ENCODE measurements at places on chromosomes 5 and 9. TPM values are rescaled to one million over a fixed set of nuclear protein-coding genes. Genes with fewer than 3 reads are reported as not detected.

Gene TESK1
- 37.7 TPM for total RNA-seq

Gene PLAC8L1
- not detected for total RNA-seq

Gene IL17B
- 1.1 TPM for total RNA-seq

Gene DNLZ
- 10.6 TPM for total RNA-seq

Gene FOXD4L6
- not detected for total RNA-seq

Gene KCNV2
- total RNA-seq: not detected

Gene RBM18
- total RNA-seq: 15.7 TPM

Gene ANKRD18B
- total RNA-seq: 0.64 TPM

Gene YTHDC2
- 22.3 TPM for total RNA-seq

DNA sequence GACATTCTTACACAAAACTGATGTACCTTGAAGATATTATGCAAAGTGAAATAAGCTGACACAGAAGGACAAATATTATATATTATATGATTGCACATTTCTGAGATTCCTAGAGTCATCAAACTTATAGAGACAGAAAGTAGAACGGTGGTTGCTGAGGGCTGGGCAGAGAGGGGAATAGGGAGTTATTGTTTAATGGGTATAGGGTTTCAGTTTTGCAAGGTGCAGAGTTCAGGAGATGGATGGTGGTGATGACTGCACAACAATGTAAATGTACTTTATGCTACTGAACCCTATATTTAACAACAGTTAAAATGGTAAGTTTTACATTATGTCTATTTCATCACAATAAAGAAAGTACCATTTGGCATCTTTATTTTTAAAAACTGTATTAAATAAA lies 315.8 kb upstream of the POU5F2 start:
- no peak for DNase-seq

- no peak for DNase-seq
These were observed 242.8 kb upstream of the ANKRD55 start for GRCh38 chr5:56475689-56476486.

DNA sequence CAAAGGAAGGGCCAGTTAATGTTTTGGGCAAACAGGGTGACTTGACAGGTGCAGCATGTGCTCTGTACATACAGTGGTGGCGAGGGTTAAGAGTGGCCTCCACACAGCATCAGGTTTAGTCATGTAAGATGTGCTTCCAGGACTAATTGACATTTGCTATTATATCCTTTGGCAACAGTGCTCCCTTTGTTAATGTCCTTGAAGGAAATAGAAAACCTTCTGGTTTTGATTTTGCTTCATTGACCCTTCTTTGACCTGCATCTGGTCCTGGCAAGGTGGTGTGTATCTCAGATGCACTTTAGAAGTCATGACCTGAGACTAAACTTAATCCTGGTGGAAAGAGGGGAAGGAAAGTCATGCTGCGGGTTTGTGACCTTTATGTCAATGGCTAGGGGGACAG lies 440.0 kb downstream of the ENC1 start:
- DNase-seq: no peak

DNA sequence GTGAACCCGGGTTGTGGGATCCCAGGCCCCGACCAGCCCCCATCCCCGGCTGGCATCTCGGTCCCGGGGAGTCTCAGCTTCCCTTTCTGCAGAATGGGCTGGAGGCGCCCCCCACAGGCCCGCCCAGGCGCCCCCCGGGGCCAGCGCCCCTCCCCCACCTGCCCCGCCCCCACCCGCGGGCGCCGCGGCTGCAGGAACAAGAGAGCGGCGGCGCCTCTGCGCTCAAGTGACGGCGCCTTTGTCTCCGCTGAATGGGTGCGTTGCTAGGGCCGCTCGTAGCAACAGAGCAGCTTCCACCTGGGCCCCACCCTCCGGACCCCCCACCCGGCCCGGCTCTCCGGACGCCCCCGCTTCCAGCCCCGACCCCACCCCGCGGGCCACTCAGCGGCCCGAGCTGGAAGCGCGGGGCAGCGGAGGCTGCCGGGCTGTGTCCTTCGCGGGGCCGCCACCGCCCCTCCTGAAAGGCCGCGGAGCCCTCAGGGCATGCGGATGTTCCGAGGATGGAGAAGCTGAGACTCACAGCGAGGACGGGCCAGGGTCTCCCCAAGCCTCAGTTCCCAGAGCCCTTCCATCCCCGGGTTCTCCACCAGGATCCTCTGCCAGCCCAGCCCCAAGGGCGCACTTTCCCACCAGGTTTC lies 27.5 kb downstream of the ADGRD2 start:
- DNase-seq: no peak

DNA sequence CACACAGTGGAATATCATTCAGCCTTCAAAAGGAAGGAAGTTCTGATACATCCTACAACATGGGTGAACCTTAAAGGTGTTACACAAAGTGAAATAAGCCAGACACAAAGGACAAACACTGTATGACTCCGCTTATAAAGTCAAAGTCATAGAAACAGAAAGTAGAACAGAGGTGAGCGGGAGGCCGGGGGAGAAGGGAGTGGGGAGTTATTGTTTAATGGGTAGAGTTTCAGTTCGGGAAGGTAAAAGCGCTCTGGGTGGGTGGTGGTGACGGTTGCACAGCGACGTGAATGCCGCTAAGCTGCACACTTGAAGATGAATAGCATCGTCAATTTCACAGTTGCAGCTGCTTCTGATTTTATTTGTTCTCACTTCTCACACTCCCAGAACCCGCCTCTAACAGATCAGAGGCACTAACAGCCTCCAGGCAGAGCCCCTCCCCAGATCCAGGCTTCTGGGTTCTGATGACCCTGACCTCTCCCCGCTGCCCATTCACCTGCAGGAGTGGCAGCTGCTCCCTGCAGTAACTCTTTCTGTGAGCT lies 34.1 kb downstream of the BNIP1 start:
- no peak for DNase-seq

DNA sequence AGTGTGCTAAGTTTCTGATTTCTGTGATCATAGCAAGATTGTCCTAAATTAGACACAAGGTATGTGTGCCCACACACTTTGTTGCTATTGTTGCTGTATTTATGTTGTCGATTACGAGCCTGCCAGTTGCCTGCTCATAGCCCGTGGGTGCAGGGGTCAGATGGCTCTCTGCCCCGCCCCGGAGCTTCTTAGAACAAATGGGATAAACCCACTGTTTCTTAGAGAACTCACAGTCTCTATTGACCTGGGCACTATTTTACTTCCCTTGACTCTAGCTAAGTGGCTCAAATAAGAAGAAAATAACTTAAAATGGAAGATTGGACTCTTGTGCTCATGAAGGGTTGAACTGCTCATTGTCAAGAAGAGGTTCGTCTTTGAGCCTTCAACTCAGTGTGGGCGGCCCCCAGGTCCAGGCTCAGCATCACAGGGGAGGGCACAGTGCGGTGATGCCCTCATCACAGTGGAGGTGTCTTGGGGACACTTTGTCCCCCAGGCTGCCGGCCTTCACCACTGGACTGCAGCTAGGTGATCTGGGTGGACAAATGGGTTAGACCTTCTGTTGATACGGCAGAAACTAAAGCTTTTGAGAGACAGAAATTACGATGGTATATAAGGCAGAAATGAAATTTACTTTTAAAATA lies 155.5 kb downstream of the TENT4A start:
- DNase-seq: no peak

- no peak for DNase-seq
These were observed 45.5 kb downstream of the HTR1A start for GRCh38 chr5:63916786-63917185.

GRCh38 chr5:58450811-58451629 lies 8.9 kb downstream of the PLK2 start:
- DNase-seq: no peak

DNA sequence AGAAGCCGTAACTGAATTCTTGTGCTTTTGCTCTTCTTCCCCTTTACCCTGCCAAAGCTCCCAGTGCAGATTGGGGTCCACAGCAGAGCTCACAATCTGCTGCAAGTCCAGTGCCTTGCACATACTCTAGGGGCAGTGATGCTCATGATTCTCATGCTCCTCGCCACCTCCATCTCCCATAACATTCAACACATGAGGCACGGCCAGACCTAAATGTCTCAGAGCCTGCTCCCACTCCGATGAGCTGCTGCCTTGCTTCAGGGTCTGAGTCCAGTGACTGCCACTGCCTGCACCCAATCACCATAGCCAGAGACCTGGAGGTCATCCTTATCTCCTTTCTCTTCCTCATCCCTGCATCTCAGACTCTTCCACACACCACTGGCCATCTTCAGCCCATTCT lies 10.5 kb downstream of the CSF1R start:
- no peak for DNase-seq

DNA sequence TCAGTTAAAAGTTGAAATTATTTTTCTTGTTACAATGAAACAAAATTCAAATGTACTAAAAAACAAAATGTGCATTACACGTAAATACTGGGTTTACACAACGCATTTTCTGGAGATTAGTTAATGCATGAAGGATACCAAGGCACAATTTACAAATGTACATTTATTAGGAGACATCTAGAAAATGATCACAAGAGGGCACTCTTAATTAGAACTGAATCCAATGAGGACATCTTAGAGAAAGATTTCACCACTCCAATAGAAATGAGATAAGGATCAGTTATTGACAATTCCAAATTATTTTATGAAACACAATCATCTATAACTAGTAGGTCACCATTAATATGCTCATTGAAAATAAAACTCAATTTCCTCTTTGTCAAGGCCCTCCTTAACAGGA lies 36.6 kb upstream of the CDH12 start:
- no peak for DNase-seq

Measured in left colon (tissue), 2 donors.